ENCODE measurements at places on chromosomes 2 and 18. TPM values are rescaled to one million over a fixed set of nuclear protein-coding genes. Genes with fewer than 3 reads are reported as not detected.

Gene EFHD1
- 0.61 TPM for total RNA-seq

Gene CHRND
- not detected for total RNA-seq

Gene GAL3ST2
- total RNA-seq = 0.65 TPM

Gene SLC25A52
- total RNA-seq = 0.21 TPM

Gene PPM1G
- total RNA-seq = 132 TPM

Gene NRP2
- total RNA-seq = 2.6 TPM

Gene SLC4A3
- total RNA-seq = not detected

Gene PLEK
- 7.6 TPM for total RNA-seq

Gene NEUROD1
- total RNA-seq = not detected

Gene B3GNT2
- 26.6 TPM for total RNA-seq

Gene SLC11A1
- 0.26 TPM for total RNA-seq

Gene NCL
- 918 TPM for total RNA-seq

Gene BOLL
- total RNA-seq = not detected

Gene PTPN4
- 31.6 TPM for total RNA-seq

Gene TSPYL6
- total RNA-seq = not detected

DNA sequence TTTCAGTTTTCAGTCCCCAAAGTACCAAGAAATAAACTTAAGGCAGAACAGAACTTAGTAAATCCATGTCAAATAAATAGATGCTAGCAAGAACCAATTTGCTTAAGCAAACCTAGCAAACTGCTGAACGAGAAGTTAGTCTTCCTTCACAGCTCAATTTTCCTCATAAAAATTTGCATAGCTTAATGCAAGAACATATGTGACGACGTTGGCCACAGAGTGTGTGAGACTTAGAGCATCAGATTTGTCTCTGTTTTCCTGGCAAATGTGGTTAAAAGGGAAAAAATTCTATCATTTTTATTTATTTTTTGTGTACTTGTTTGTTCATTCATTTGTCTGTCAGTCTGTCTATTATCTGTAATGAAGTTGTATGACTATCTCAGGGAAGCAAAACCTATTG is 485.7 kb downstream of the THSD7B start:
- no peak for DNase-seq

GRCh38 chr2:192696857-192697256 is 502.1 kb upstream of the TMEFF2 start:
- DNase-seq = no peak

DNA sequence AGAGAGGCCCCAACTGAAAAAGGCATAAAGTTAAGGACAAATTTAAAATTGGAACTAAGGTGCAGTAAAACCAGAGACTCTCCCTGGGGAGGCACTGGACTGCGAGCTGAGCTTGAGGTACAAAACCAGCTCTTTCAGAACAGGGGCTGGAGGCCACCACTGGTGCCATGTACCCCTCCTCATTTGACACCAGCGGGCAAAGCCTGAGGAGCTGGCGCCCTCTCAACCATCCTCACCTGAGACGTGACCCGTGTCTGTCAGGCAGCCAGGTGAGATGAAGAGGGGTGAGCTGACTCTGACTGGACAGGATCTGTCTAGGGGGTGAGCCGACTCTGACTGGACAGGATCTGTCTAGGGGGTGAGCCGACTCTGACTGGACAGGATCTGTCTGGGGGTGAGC is 68.5 kb downstream of the TMEM18 start:
- no peak for DNase-seq

DNA sequence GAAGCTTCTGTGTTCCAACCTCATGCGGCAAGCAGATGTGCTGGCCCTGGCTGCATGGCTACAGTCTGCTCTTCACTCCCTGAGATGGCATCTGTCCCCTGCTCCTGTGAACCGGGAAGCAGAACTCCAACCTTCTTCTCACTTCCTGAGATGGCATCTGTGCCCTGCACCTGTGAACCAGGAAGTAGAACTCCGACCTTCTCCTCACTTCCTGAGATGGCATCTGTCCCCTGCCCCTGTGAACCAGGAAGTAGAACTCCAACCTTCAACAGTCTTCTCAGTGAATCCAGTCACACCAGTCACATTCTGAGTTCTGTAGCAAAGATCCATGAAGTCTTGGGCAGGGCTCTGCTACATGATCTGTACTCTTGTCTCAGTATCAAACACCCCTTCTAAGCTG is 887.2 kb upstream of the KLHL29 start:
- DNase-seq = no peak

GRCh38 chr2:84991404-84992160 is 20.6 kb downstream of the KCMF1 start:
- no peak for DNase-seq

DNA sequence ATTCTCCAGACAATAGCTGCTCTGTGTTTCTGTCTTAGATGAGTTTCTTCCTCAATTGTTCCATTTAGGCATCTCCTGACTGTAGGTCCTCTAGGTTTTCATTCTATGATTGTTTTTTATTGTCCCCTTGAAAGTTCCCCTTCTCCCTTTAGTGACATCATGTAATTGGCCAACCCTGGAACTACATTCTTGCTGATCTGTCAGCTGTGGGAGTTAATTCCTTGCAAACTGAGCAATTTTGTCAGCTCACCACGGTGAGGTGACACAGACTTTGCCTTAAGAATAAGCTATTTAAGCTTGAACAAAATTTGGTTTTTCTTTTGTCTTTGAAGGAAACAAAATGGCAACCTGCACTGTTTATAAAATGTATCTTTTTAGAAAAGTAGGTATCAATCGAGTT is 95.9 kb downstream of the TXNL1 start:
- DNase-seq = no peak

DNA sequence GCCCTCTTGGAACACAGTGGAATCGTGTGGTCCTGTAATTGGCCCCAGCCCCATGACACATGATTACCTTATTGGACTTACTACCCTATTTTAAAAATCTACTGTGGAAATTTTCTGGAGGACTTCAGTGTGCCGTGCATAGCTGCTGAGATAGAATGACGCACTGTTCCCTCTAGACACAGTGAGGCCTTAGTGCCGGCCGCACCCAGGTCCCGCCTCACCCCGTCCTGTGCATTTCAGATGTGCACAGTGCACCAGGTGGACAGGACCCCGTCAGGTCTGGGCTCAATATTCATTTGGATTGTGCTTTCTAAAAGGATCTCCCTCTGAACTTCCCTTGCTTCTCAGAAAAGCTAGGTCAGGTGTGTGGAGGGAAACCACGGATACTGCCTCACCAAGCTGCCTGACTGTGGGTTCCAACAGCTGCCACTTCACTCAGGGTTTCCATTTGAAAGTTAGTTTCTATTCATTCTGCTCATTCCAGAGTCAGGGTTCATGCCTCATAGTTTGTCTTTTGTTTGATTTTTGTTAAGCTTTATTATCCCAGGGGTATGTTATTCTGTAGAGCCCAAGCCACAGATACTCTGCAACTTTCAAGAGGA is 155.8 kb downstream of the PTGR3 start:
- DNase-seq = no peak

DNA sequence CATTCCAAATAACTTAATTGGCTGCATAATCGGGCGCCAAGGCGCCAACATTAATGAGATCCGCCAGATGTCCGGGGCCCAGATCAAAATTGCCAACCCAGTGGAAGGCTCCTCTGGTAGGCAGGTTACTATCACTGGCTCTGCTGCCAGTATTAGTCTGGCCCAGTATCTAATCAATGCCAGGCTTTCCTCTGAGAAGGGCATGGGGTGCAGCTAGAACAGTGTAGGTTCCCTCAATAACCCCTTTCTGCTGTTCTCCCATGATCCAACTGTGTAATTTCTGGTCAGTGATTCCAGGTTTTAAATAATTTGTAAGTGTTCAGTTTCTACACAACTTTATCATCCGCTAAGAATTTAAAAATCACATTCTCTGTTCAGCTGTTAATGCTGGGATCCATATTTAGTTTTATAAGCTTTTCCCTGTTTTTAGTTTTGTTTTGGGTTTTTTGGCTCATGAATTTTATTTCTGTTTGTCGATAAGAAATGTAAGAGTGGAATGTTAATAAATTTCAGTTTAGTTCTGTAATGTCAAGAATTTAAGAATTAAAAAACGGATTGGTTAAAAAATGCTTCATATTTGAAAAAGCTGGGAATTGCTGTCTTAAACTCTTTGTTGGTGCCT is 1.4 kb downstream of the PCBP1 start:
- DNase-seq = no peak

DNA sequence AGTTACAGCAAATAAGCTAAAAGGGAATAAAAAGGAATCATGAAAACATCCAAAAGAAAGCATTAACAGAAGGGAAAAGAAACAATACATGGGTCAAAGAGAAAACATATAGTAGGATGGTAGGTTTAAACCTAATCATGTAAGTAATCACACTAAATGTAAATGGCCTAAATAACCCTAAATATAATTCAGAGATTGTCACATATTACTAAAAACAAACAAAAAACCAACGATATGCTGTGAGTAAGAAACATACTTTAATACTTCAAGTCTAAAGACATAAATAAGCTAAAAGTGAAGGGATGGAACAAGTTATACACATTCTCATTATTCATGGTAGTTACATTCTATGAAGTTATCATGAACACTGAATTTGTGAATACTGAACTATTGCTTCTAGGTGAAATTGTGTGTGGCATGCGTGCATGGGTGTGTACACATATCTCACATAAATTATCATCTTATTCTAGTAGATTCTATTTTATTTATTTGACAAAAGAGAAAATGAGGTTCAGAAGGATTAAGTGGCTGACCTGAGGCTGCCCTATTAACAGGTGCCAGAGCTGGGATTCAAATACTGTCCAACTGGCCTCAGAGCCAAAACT is 170.9 kb downstream of the SEPTIN10 start:
- no peak for DNase-seq

- DNase-seq = no peak
Observed at GRCh38 chr18:52874774-52875173, 534.8 kb downstream of the DCC start.

GRCh38 chr2:70118798-70119454 is 31.6 kb downstream of the PCBP1 start:
- DNase-seq = no peak

DNA sequence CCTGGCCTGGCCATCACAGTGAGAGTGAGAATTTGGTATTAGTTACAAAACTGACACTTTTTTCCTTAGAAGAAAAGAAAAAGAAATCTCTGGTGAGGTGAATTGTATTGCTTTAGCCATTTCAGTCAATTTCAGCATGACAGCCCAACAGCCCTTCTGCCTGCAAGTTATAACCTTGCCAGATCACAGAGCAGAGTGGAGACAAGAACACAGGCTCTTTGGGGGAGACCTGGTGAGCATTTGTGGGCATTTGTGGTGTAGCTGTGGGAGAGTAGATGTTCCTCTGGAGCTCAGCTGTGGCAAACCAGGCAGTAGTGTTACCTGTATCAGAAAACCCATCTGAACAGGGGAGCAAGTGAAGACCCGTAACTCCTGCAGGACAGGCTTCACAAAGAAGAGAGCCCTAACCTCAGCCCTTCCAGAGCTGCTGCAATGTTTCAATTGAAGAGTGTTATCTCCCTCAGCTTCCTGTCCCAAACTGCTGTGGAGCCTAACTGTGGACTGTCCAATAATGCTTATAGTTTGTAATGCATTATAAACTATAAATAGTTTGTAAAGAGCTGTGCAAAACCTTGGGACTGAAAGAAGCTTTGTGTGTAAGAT is 22.8 kb upstream of the DLX1 start:
- DNase-seq = no peak

GRCh38 chr2:25274868-25275574 is 66.7 kb downstream of the DNMT3A start:
- peak; percentile 71 for DNase-seq

GRCh38 chr2:221102896-221103688 is 469.0 kb downstream of the EPHA4 start:
- DNase-seq = no peak

DNA sequence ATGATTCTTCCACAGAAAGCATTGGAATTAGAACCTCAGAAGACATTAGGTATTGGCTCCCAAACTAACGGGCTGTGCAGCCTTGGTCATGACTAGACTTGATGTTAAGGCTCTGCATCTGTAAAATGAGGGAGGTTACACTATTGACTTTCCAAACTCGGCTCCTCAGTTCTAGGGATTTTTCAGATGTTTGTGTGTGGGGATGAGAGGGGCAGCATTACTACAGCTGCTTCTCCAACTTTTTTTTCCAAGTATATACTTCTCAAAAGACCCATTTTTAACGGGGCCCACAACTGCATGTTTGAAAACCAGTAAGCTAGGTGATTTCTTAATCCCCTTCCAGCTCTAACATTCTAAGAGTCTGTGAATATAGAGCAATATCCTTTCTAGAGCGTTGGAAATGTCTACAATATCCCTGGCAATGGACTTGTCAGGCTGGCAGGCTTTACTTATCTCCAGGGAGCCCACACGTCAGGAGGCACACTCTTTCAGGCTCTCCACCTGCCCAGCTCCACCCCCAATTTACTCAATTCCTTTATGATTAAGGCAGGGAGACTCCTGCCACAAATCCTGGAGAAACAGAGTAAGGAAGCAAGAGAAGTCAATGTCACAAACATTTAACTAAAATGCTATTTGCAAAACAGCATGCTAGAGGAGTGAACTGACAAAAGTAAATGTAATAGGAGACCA is 844 bp upstream of the MPV17 start:
- DNase-seq = no peak

DNA sequence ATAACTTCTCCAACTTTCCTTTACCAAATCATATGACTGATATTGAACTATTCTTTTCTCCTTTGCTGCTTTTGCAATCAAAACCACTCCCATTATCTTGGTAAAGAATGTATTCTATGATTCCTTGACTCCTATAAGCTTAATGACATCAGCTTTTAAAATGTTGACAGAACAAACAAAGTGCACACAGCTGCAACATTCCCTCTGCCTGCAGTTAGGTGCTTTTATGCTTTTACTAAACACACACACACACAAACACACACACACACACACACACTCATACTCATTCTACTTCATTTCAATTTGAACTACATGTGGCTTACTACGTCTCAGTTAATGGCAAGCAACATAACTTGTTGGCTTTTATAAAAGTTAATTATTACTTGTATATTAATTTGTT is 946.6 kb downstream of the DPP10 start:
- DNase-seq = no peak

DNA sequence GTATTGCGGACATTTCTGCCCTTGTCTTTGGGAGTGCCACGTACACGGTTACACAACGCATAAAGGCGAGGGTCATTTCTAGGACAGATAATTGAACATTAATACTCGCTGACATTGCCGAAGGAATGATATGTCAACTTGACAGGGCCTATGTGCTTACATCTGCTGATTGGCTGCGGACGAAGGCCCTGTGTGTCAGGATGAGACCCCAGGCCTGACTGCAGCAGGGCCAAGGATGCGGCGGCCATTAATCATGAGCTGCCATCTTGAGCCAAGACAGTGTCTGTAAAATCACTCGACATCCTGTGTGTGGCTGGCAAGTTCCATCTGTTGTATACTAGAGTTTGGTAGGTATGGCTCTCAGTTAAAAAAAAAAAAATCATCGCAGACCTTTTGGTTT is 96.6 kb downstream of the MEIS1 start:
- no peak for DNase-seq

DNA sequence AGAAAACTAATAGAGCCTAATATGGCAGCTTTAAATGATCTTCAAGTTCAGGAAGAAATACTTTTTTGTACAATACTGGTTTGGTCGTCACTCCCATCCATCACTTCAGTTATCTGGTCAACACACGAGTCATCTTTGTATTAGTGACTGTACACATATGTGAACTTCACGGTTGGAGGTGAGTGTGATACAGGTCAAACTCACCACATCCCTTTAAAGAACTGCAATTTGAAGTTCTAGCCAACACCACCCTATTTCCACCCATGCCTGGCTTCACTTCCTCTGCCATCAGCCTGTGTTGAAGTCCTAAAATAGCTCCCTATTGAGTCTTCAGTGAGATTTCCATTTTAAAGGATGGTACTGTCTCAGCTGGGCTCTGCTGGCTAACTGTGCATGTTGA is 361.9 kb downstream of the TXNL1 start:
- no peak for DNase-seq

- DNase-seq = no peak
Observed at GRCh38 chr18:48996901-48997463, 46.2 kb upstream of the SMAD7 start.

All from activated CD4-positive, alpha-beta memory T cell treated with anti-CD3 and anti-CD28 coated beads for 36 hours (primary cell).